ENCODE measurements at places on chromosomes 6 and 20.

GRCh38 chr6:42952389-42952788 lies 8.2 kb upstream of the GNMT start:
- no peak for DNase-seq

GRCh38 chr6:158011478-158011920 lies 29.8 kb downstream of the SYNJ2 start:
- no peak for DNase-seq

DNA sequence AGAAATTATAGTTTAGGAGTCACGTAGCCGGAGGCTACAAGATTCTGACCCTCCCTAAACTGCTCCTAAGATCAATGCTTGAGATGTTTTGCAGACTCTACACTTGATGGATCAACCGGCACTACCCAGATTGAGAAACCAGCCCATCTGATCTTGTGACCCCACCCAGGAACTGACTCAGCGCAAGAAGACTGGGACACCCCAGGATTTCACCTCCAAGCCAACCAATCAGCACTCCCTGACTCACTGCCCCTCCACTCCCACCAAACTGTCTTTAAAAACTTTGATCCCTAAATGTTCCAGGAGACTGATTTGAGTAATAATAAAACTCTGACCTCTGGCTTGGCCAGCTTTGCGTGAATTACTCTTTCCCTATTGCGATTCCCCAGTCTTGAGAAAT lies 99.8 kb downstream of the OPRM1 start:
- DNase-seq: no peak

DNA sequence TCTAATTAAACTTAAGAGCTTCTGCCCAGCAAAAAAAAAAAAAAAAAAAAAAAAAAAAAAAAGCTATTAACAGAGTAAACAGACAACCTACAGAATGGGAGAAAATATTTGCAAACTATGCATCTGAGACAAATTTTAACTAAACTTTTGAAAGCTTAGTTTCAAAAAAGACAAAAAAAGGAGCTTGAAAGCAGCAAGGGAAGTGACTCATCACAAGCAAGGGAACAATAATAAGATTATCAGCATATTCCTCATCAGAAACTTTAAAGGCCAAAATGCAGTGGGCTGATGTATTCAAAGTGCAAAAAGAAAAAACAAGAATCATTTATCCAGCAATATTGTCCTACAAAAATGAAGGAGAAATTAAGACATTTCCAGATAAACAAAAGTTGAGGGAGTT lies 158.6 kb downstream of the RNF144B start:
- no peak for DNase-seq

GRCh38 chr20:3678856-3679720 lies 2.7 kb downstream of the ADAM33 start:
- no peak for DNase-seq

- no peak for DNase-seq
Observed at GRCh38 chr6:56794421-56794820, 151.7 kb upstream of the DST start.
